ENCODE measurements at places on chromosomes 1 and 21.

GRCh38 chr1:14441302-14441741, 157.2 kb upstream of the KAZN start:
- no peak for DNase-seq

DNA sequence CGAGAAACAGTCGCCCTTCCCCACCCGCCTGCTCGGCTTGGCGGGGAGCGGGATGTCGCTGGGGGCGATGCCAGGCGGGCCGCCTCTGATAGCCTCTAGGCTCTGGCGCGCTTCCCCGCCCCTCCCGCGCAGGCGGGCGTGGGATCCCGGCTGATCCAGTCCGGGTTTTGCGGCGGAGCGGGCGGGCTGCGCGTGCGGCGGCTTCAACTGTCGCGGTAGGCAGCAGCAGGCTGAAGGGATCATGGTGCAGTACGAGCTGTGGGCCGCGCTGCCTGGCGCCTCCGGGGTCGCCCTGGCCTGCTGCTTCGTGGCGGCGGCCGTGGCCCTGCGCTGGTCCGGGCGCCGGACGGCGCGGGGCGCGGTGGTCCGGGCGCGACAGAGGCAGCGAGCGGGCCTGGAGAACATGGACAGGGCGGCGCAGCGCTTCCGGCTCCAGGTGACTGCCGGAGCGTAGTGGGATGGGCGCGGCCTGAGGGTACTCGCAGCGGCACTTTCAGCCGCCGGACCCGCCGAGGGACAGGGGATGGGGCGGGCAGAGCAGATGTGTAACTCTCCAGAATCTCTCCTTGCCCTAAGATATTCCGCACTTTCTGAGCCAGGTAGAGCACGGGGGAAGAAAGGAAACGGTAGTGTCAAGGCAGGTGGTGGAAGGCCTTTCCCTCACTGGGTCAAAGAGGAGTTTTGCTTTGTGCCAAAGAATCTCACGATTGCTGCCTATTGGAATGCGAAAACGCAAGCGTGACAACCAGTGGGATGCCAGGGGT, at the start of gene FAAH:
Gene FAAH (plus strand): TSS at position 210 of the 764 bp plus-strand sequence. CDS start 32 bp downstream, at position 242.
- no peak for DNase-seq

- DNase-seq: no peak
These were observed 73.2 kb downstream of the LRRC8C start for GRCh38 chr1:89705901-89706699.

GRCh38 chr1:24175033-24175755, 11.9 kb downstream of the IFNLR1 start:
- no peak for DNase-seq

DNA sequence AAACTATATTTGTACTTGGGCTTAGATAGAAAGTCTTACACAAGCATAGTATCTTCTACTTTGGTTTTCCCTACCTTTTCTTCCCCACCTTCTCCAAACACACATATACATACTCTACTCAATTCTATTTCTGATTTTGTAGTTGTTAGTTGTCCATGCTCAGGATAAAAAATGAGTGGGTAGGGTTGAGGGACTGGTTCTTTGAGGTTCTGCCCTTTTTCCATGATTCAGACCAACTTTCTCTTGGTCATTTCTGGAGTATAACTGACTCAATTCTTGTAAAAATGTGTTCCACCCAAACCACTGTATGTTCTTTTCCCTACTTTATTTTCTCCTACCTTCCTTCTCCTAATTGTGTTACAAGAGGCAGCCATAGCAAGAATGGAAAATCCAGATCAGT, 3.3 kb downstream of the CFAP126 start:
- no peak for DNase-seq

- peak; percentile 71 for DNase-seq
These were observed 110.4 kb downstream of the RERE start for GRCh38 chr1:8706995-8707396.

DNA sequence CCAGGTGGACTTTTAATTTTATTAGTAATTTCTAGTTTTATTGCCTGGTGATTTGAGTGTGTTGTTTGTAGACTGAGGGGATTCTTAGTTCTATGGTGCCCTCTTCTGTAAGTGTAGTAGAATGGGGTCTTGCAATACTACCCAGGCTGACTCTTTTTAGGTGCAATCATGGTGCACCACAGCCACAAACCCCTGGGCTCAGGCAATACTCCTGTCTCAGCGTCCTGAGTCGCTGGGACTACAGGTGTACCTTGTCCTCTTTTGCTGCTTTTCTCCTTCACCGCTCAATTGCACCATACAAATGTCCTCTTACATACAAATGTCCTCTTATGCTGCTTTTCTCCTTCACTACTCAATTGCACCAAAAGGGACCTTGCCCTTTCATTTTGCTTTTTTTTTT, 43.1 kb downstream of the SCP2 start:
- no peak for DNase-seq

GRCh38 chr1:5720936-5721335, 271.3 kb downstream of the NPHP4 start:
- DNase-seq: no peak

GRCh38 chr1:218242171-218242570, 42.9 kb upstream of the RRP15 start:
- no peak for DNase-seq

- DNase-seq: no peak
These were observed 14.5 kb downstream of the VANGL2 start for GRCh38 chr1:160414881-160415280.

DNA sequence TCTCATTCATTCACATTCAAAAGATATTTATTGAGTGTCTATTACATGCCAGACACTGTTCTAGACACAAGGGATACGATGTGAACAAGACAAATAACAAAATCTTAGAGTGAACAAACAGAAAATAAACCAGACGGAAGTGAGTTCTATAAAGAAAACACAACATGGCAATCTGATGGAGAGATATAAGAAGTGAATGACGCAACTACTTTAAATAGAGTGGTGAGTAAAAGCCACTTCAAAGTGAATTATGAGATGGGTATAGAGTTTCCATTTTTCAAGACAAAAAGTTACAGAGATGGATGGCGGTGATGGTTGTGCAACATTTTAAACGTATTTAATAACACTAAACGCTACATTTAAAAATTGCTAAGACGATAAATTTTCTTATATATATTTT, 75.4 kb downstream of the CEP170 start:
- DNase-seq: peak; percentile 62

GRCh38 chr1:16978567-16979474, 1.6 kb downstream of the MFAP2 start:
- DNase-seq: no peak

- no peak for DNase-seq
These were observed at the start of gene GBP4 for GRCh38 chr1:89198491-89199072. TSS of gene GBP4 (minus strand) at chr1:89198942. CDS start at chr1:89198834, 108 bp downstream.

DNA sequence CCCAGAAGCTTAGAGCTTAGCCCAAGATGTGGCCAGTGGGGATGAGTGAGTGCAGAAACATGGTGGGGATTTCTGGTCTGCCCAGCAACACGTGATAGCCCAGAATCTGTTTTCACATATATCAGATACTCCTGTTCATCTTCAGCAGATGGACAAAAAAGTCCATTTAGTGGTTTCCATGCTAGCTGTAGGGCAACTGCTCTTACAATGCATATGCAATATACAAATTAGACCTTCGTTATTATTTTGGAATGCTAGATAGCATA, 96.9 kb upstream of the SGIP1 start:
- no peak for DNase-seq

GRCh38 chr1:67741121-67741520, 56.1 kb downstream of the GADD45A start:
- DNase-seq: no peak

DNA sequence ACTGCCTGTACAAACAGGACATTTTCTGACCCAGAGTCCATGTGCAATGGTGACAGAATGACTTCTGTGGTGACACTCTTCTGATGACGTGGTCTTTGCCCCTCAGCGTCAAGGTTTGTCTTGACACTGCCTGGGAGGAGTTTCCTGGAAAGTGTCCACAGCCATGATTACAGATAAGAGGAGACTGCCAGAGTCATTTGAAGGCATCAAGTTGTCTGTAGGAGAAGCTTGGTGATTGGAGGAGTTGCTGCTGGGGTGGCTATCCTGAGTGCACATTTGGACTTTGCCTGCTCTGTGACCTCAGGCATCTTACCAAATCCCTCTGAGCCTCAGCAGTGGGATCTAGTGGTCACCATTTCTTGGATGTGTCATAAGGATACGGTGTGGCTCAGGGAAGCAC, 17.7 kb downstream of the TCHHL1 start:
- no peak for DNase-seq

DNA sequence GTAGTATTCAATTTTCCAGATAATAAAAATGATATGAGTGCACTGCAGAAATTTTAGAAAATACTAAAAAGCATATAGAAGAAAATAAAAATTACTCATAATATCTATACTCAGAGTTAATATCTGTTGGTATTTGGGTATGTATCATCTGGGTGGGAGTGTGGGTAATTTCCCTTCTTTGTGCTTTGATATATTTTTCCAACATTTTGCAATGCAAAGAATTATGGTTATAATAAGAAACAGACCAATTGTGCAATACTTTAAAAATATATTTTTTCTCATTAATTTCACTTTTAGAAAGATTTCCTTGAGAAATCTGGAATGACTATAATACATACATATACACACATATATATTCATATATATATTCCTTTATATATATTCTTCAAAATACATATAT, 665.7 kb downstream of the ADGRL2 start:
- no peak for DNase-seq

GRCh38 chr1:28104866-28105467, 16.6 kb upstream of the EYA3 start:
- DNase-seq: peak; percentile 70

GRCh38 chr1:85091671-85092280, 43.5 kb upstream of the MCOLN3 start:
- no peak for DNase-seq

DNA sequence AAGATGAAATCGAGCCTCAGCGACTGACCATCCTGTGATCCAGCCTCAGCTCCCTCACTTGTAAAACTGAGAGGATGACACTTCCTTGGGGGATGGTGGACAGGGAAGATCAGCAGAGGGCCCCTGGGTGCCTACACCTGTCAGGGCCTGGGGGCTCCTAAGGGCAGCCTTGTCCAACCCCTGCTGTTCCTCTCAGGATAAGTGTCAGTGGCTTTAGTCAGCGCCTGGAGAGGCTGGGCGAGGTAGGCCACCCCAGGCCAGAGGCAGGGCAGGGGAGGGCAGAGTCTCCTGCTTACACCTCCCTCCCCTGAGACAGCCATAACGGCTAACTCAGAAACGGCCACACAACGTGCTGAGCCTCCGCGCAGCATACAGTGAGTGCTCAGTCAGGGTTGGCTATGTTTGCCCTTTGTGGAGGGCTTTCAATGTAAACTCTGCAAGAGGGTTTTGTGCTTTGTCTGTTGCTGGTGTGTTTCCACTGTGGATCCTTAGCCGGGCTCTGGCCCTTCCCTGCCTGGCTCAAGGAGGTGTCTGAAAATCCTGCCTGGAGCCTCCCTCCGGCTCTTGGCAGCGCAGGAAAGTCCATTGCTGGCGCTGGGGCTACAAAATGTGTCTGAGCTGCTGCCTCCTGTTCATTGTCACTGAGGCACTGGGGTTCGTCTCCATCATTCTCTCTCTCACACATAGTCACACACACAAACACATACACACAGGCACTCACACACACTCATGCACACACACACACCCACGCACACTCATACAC, 588.4 kb downstream of the PTPRU start:
- no peak for DNase-seq

GRCh38 chr1:201535046-201535918, 3.6 kb upstream of the NAV1 start:
- no peak for DNase-seq

GRCh38 chr1:58781541-58782177, 2.2 kb downstream of the JUN start:
- no peak for DNase-seq

- DNase-seq: no peak
These were observed 301.7 kb upstream of the VAMP3 start for GRCh38 chr1:7469255-7469938.

- DNase-seq: no peak
These were observed 117.9 kb downstream of the ACBD6 start for GRCh38 chr1:180384286-180385005.

- no peak for DNase-seq
These were observed 14.2 kb upstream of the AGPAT3 start for GRCh38 chr21:43850728-43851295.

- DNase-seq: no peak
These were observed 10.0 kb downstream of the NCSTN start for GRCh38 chr1:160353223-160353622.

DNA sequence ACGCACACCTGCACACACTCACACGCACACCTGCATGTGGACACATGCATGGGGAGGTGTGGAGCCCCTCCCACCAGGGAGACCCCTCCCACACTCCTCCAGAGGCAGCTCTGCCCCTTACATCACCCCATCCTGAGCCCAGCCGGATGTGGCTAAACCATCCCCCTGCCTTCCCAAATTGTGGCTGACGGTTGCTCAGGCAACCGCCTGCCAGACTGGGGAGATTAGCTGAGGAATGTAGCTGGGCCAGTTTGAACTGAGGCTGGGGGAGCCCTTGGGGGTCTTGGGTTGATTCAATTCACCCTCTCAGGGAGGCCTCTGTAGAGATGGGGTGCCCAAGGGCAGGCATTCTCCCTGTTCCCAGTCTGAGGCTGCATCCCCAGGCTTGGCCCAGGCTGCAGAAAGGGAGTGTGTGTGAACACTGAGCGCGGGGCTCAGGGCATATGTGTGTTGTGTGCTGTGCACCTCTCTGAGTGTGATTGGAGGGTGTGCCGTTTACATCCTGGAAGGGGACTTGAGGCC, 12.9 kb downstream of the PTPRU start:
- no peak for DNase-seq

GRCh38 chr1:247111259-247111699, 7.1 kb upstream of the ZNF669 start:
- no peak for DNase-seq

DNA sequence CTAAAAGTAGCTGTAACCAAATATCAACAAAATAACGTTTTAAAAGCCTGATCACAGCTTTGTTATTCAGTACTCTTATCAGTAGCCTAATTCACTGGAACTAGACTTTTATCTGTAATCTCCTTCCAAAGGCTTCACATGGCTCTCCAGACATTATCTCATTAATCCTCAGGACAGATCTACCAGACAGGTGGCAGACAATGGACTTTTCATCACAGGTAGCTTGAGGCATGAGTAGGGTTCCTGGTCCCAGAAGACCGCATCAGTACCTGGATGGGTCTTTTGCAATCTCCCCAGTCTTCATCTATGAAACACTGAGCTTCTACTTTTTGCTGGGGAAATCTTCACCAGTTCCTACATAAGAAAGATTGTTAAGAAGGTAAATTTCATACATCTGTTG, 132.2 kb upstream of the FOXD3 start:
- no peak for DNase-seq

DNA sequence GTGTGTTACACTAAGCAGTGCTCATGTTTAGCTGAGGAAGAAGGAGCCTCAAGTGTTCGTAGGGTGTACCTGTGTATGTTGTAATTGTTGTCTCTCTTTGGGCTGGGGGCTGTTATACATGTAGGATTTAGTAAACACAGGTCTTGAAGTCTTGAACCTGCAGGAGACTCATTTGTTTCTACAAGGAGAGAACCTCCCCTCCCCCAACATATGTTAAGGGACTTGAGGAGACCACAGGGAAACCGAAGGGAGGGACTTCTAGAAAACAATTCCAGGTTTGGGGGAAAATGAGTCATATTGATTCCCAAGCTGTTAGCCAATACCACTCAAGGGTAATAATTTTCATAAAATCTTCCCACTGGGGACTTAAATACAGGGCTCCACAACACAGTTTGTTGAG, 25.0 kb upstream of the AGBL4 start:
- no peak for DNase-seq

GRCh38 chr1:169943963-169944526, 50.3 kb upstream of the SCYL3 start:
- DNase-seq: no peak
